Effector memory CD4-positive, alpha-beta T cell (primary cell): ENCODE measurements at places on chromosomes 11 and 22.

DNA sequence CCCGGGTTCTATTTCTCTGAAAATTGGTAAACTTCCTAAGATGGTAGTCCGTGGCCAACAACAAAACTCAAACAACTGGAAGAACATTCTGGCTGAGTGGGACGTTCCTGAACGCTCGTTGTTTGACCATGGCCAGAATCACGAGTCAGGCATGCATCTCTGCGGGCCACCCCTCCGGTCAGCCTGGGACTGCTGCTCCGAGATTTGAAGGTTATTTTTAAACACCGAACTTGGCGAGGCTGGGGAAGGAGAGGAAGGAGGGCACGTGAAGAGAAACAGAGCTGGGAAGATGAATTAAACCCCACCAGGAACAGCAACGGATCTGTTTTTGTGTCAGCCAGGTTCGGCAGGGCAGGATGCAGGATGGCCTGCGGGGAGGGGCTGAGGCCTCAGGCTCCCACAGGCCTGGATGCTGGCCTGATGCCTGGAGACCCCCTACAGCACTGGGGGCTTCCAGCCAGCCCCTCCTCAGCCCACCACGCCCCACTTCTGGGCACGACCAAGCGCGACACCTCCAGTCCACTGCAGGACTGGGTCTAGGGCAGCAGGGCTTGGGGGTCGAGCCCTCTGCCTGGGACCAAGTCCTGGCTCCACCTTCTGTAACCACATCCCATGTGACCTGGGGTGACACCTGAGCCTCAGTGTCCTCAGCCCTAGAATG, 5.1 kb downstream of the SHISAL1 start:
- DNase-seq, result no peak
- H3K27me3 ChIP-seq, result no peaks in the 10 kb centered on the region
- H3K4me1 ChIP-seq, result no peaks in the 10 kb centered on the region
- H3K27ac ChIP-seq, result no peak overlapping the region
- no peak overlapping the region for H3K4me3 ChIP-seq
- H3K36me3 ChIP-seq, result no peaks in the 10 kb centered on the region

DNA sequence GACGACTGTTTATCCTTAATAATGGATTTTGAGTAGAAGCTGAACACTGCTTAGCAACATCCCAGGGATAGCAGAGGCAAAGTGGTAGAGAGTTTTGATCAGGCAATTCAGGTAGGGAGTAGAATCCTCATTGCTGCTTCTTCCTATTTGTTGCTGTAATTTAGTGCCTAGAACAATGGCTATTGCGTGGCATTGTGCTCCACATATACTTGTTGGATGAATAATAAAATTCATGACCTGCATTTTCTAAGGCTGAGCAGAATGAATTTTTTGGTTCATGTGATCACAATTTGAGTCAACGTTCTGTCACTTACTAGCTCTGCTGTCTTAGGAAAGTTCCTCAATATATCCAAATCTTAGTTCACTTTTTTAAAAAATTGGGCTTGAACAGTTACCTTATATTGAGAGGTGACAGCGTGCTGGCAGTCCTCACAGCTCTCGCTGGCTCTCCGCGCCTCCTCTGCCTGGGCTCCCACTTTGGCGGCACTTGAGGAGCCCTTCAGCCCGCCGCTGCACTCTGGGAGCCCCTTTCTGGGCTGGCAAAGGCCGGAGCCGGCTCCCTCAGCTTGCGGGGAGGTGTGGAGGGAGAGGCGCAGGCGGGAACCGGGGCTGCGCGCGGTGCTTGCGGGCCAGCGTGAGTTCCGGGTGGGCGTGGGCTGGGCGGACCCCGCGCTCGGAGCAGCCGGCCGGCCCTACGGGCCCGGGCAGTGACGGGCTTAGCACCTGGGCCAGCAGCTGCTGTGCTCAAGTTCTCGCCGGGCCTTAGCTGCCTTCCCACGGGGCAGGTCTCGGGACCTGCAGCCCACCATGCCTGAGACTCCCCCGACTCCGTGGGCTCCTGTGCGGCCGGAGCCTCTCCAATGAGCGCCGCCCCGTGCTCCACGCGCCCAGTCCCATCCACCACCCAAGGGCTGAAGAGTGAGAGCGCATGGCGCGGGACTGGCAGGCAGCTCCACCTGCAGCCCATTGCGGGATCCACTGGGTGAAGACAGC, 350.6 kb downstream of the ETS1 start:
- no peak overlapping the region for H3K4me3 ChIP-seq
- no peaks in the 10 kb centered on the region for H3K36me3 ChIP-seq
- no peaks in the 10 kb centered on the region for H3K4me1 ChIP-seq
- DNase-seq, result no peak
- H3K27ac ChIP-seq, result no peak overlapping the region

DNA sequence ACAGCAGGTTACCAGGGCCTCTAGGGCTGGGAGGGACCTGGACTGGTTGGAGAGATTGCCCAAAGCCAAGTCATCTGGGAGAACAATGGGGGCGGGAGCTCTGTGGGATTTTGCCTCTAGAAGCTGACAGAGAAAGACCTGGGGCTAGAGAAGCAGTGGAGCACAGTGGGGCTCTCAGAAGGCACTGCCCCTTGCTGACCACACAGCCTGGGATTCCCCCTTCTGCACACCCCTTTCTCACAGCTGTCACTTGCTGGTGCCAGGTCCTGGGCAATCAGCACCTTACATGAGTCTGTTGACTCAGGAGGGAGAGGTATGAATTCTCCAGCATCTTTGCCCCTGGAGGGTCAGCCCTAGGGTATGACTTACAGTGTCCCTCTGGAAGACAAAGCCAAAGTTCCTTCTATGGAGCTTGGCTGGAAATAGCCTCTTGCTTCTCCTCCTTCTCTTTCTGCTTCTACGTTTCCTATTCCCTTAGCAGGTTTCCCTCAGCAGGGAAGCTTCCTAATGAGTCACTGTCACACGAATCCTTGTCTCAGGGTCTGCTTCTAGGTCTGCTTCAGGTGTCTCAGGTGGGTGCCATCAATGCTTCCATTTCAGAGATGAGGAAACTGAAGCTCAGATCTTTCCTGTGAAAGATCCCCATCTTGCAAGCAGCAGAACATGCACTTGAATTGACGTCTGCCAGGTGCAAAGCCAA, 27.0 kb downstream of the GDPD5 start:
- no peaks in the 10 kb centered on the region for H3K36me3 ChIP-seq
- no peak overlapping the region for H3K4me3 ChIP-seq
- H3K4me1 ChIP-seq, result peaks cover 7% of the 10 kb centered on the region

GRCh38 chr11:496834-497564, 10.0 kb downstream of the RNH1 start:
- H3K36me3 ChIP-seq, result peaks cover 74% of the 10 kb centered on the region
- H3K4me1 ChIP-seq, result no peaks in the 10 kb centered on the region
- DNase-seq, result no peak
- no peak overlapping the region for H3K4me3 ChIP-seq
- no peak overlapping the region for H3K27ac ChIP-seq

- no peaks in the 10 kb centered on the region for H3K36me3 ChIP-seq
- H3K4me1 ChIP-seq, result no peaks in the 10 kb centered on the region
- no peaks in the 10 kb centered on the region for H3K27me3 ChIP-seq
- no peak for DNase-seq
- no peak overlapping the region for H3K4me3 ChIP-seq
Observed at GRCh38 chr11:87754685-87755084, 420.6 kb downstream of the RAB38 start.

DNA sequence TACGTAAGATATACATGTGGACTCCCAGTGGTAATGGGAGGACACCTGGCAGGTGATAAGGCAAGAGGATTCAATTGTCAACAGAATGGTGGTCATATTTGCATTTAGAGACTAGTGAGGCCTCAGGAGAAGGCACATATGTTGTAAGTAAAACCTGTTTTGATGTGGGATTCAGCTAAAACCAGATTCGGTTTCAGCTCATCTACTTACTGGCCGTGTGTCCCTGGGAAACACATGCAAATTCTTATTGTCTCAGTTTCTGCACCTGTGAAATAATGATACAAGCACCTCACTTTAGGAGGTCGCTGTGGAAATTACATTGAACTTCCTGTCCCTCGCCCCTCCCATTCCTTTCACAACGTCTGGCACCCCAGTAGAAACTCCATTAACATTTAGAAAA, 78.9 kb upstream of the FIBIN start:
- no peaks in the 10 kb centered on the region for H3K4me1 ChIP-seq
- H3K36me3 ChIP-seq, result no peaks in the 10 kb centered on the region
- DNase-seq, result no peak
- no peaks in the 10 kb centered on the region for H3K27me3 ChIP-seq
- H3K27ac ChIP-seq, result no peak overlapping the region
- no peak overlapping the region for H3K4me3 ChIP-seq

- H3K4me1 ChIP-seq, result no peaks in the 10 kb centered on the region
- H3K36me3 ChIP-seq, result peaks cover 2% of the 10 kb centered on the region
- H3K27ac ChIP-seq, result no peak overlapping the region
Observed at GRCh38 chr22:26860301-26860700, 202.9 kb downstream of the MIAT start.

GRCh38 chr11:107183953-107184352, 165.7 kb upstream of the GUCY1A2 start:
- no peaks in the 10 kb centered on the region for H3K36me3 ChIP-seq
- no peak overlapping the region for H3K27ac ChIP-seq
- H3K27me3 ChIP-seq, result no peaks in the 10 kb centered on the region
